NCI-H510A (cell line): ENCODE measurements at places on chromosomes 2 and 18.

GRCh38 chr2:191604154-191604553 is 73.8 kb upstream of the NABP1 start:
- DNase-seq, result no peak

GRCh38 chr2:10947446-10948187 is 35.9 kb downstream of the KCNF1 start:
- no peak for DNase-seq

DNA sequence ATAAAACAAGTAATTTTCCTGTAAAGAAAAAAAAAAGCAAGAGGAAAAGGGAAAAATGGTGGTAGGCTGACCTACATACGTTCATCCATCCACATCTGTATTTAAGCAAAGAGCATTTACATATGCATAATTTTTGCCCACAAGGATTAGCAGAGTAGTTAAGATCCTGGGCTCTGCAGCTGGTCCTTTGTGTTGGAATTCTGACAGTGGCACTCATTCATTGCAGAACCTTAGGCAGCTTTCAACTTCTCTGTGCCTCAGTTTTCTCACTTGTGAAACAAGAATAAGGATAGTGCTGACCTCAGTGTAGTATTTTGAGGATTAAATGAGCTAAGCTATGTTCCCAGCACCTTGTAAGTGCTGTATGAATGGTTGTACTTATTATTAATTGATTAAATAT is 211.3 kb downstream of the ARL4C start:
- DNase-seq, result no peak

- no peak for DNase-seq
These were observed 496.1 kb downstream of the EIPR1 start for GRCh38 chr2:2881499-2881898.

DNA sequence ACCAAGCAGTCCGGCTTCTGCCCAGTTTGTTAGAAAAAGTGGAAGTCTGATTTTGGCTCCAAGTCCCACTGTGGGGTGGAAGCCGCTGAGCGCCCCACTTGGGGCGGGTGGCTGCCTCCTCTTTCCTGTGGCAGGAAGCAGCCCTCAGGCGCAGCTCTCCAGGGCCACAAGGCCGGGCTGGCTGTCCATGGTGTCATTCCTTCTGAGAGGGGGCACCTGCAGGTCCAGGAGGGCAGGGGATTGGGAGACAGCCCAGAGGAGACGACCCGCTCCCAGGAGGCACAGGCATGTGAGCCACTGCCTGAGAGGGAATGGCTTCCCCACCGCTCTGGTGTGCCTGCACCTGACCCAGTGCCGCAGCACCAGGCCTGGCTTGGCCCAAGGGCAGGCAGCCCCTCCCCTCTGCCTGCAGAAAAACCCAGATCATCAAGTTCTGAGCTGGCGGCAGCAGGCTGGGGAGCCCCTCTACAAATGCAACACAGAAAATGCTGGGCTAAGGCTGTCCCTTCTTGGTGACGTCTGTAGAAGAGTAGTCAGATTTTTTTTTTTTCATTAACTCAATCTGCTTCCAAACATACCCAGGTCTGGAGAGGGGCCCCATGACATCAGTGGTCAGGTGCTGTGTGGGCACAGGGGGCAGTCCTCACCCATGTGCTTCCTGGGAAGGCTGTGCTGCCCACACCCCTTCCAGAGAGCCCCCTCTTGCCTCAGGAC is 38.4 kb downstream of the HS6ST1 start:
- DNase-seq, result no peak

- no peak for DNase-seq
These were observed 95.7 kb upstream of the DOCK10 start for GRCh38 chr2:225137971-225138370.

GRCh38 chr2:86072271-86072858 is 33.3 kb downstream of the POLR1A start:
- no peak for DNase-seq

- DNase-seq, result no peak
These were observed 29.2 kb downstream of the SLC66A2 start for GRCh38 chr18:79921984-79922965.

DNA sequence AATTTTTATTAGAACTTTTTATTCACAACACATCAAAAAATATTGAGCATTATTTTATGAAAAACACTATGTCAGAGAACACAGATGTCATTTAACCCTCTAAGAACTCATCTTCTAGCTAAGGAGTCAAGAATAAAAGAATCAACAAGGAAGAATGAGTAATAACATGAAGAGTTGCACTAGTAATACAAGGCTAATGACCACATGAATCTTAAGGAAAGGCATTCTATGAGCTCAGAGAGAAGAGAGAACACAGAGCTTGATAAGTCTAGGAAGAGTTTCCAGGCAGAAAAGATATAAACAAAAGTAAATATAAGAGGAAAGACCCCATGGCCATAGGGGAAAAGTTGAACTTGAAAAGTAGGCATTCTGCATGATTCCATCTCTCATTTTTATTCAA is 166.5 kb downstream of the MAIP1 start:
- no peak for DNase-seq

DNA sequence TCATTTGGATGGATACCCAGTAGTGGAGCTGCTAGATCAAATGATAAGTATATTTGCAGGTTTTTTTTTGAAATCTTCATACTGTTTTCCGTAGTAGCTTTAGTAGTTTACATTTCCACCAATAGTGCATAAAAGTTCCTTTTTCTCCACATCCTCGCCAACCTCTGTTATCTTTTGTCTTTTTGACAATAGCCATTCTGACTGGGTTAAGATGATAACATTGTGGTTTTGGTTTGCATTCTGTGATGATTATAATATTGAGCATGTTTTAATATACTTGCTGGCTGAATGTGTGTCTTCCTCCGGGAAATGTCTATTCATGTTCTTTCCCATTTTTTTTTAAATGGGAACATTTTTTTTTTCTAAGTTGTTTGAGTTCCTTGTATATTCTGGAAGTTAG is 260.0 kb downstream of the GULP1 start:
- no peak for DNase-seq

- DNase-seq, result no peak
These were observed 261.2 kb upstream of the FSIP2 start for GRCh38 chr2:185477452-185477851.

DNA sequence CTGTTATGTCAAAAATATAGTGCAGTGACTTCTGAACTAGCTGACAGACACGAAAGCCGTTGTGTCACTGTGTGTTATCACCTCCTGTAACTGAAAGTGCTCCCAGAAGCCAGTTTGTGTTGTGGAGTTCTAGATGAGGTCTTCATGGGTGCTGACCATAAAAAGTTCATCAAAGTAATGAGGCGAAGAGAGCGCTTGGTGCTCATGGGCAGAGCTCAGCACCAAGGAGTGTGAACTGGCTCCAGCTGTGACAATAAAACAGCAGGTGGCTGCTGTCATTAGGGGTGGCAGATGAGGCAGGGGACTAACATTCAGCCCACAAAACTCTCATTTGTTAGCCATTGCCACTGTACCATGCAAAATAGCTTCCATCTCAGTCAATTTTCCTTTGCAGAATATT is 151.1 kb downstream of the ZNF407 start:
- peak; percentile 96 for DNase-seq

DNA sequence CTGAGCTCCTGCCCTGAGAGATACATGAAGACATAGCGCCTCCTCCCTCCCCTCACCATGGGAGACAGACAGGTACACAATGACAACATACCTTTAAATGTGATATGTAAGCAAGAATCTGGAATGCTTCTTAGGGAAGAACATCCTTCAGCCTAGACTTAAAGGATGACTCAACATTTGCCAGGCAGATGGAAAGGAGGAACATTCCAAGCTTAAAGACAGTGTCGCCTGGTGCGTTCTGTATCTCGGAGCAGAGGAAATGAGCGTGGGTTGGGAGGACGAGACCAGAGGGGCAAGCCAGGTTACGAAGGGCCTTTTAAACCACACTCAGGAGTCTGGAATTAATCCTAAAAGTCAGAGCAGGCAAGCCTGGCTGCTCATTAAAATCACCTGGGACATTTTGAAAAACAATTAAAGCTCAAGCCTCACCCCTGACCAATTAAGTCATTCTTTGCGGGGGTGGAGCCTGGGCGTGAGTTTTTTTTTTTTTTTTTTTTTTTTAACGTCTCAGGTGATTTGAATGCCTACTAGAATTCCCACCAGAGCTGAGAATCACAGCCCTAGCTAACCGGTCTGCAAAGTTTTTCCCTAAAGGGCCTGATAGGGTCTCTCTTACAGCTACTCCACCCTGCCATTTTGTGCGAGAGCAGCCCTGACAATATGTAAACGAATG is 131.2 kb upstream of the SEC11C start:
- no peak for DNase-seq

DNA sequence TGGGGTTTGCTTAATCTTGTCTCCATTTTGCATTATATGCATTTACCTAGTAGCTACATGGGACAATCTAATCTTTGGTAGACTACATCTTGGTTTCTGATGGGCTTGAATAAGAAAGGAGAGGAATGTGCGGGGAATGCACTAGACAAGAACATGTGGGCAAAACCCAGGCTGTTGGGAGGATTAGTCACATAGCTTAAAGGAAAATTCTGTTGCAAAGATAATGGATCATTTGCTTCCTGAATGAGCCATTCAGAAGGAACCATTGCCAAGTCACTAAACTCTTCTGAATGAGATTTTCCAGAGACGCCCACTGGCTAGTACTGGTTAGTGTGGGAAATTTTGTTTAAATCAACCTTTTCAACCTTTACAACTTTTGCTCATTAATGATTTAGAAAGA is 84.8 kb downstream of the OSBPL6 start:
- DNase-seq, result no peak

DNA sequence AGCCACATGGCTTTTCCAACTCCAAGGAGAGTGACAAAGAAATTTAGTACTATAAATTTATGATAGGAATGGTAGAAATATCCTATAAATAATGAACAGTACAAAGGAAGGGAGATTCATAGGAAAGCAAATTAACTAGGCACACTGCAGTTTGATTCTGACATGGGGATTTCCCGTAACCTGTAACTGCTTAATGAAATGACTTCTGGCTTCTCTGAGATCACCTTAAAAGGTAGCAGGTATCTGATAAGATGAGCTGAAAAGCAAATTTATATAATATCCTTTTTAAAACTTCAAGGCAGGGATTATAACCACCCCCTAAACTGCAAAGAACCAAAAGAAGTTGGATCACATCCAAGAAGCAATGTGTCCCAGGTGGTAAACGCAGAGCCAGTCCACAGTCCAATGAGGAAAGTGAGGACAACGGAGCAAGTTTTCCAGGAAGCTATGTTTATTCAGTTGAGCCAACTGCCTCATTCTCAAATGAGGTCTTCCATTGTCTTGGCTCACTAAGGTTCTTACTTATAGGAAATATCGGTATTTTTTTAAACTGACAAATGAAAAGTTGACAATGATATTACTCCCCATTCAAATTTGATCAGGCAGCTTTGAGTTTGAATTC is 43.0 kb downstream of the WIPF1 start:
- DNase-seq, result no peak

GRCh38 chr2:118084491-118085089 is 3.7 kb upstream of the INSIG2 start:
- no peak for DNase-seq

GRCh38 chr18:75586130-75586889 is 158.8 kb upstream of the SMIM21 start:
- DNase-seq, result no peak

DNA sequence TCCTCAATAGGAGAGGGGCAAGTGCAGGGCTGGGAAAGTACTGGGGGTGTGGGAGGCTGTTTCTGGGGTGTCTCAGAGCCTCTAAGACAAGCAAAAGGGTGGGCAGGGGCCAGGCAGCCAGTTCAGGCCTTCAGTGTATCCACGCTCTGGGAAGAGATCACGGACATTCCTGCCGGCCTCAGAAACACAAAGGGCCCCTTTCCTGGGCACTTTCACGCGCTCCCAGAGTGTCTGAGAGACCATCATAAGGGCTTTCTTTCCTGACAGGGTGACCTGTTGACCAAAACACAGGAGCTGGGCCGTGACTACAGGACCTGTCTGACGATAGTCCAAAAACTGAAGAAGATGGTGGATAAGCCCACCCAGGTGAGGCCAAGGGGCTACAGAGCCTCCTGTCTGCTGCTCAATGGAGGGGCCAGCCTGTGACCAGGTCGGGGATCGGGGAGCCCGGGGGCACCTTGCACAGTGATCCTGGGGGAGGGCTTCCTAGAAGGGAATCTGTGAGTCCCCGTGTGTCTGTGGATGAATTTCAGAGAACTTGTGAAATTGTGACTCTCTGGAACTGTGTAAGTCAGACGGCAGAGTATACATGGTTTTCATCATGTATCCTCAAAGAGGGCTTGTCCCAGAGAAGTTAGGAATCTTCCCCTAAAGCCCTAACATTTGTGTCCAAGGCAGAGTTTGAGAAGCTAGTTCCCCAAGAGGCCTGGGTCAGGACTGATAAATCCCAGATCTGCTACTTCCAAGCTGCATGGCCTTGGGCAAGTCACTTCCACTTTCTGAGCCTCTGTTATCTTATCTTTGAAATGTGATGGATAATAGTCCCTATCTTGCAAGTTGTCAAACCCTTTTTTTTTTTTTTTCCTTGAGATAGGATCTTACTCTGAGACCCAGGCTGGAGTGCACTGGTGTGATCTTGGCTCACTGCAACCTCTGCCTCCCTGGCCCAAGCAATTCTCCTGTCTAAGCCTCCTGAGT is 1.8 kb downstream of the GNLY start:
- DNase-seq, result no peak

- no peak for DNase-seq
These were observed 195.3 kb upstream of the MEIS1 start for GRCh38 chr2:66239655-66240054.

DNA sequence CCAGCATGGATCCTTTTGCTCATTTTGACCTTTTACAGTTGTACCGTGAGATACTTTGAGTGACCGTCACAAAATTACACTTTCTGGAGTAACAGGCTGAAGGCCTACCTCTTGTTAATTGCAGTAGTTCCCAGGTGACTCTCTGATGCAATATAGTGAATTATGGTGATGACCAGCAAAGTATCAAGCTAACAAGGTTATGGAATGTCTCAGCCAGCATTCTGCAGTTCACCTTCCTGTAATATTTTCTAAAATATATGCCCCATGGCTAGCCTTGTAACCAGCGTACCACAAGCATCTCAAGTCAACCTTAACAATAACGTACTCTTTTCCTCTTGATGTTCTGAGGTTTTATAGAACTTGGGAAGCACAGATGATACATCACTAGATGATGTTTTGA is 234.7 kb downstream of the LTBP1 start:
- no peak for DNase-seq

- DNase-seq, result no peak
These were observed 214.9 kb downstream of the DSEL start for GRCh38 chr18:67301592-67301991.

- DNase-seq, result peak; percentile 26
These were observed 36.8 kb downstream of the KCTD1 start for GRCh38 chr18:26511339-26512071.

GRCh38 chr18:54776282-54776977 is 51.8 kb upstream of the RAB27B start:
- DNase-seq, result no peak

- DNase-seq, result no peak
These were observed 162.2 kb downstream of the PRPF40A start for GRCh38 chr2:152555048-152555447.

DNA sequence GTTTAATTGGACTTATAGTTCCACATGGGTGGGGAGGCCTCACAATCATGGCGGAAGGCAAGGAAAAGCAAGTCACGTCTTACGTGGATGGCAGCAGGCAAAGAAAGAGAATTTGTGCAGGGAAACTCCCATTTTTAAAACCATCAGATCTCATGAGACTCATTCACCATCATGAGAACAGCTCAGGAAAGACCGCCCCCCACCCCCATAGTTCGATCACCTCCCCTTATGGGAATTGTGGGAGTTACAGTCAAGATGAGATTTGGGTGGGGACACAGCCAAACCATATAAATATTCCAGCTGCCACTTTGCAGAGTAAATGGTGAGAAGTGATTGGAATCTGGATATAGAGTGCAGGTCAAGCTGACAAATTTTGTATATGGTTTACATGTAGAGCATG is 187.4 kb downstream of the ARL4C start:
- DNase-seq, result no peak

GRCh38 chr2:60472041-60472440 is 81.4 kb downstream of the BCL11A start:
- DNase-seq, result no peak
